WTC11 (cell line): ENCODE measurements at places on chromosomes 3 and 15. TPM values are rescaled to one million over a fixed set of nuclear protein-coding genes. Genes with fewer than 3 reads are reported as not detected.

- no peak for DNase-seq
These were observed 187.4 kb downstream of the ZIC4 start for GRCh38 chr3:147218965-147219364.

DNA sequence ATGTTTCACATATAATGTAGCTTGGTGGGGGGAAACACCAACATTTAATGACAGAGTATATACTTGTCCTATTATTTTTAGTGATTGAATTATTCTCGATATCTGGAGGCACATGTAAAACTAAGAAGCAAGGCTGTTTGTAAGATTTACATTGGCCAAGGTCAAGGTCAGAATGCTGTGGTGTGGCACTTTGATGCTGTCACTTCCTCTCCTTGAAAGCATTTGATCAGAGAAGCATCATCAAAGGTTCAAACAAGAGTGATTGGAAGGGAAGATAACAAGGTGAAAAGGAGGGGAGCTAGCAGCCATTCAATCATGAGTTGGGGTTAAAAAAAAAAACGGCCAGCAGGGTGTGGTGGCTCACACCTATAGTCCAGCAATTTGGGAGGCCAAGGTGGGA lies 26.4 kb downstream of the RTF1 start:
- no peak for DNase-seq

GRCh38 chr3:17143893-17144664 lies 259.3 kb downstream of the PLCL2 start:
- no peak for DNase-seq

DNA sequence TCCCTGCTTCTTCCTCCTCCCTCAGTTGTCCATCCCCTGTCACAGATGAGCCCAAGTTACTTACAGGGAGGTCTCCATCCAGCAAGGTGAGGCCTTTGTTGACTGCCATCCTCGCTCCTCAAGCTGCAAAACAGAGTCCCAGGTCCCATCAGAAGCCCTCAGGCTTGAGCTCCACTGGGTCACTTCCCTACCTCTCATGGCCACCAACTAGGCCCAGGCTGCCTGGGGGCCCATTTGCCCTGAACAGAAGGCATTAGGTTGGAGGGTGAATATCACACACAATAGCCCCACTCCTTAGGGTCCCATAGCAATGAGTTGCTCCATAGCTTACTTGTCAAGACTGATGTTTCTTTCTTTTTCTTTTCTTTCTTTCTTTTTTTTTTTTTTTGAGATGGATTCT lies 1.8 kb downstream of the PLIN1 start:
- no peak for DNase-seq

- no peak for DNase-seq
These were observed 523 bp downstream of the VILL start for GRCh38 chr3:37991109-37991508.

- DNase-seq: no peak
These were observed 20.4 kb upstream of the LAMP3 start for GRCh38 chr3:183182732-183183610.

DNA sequence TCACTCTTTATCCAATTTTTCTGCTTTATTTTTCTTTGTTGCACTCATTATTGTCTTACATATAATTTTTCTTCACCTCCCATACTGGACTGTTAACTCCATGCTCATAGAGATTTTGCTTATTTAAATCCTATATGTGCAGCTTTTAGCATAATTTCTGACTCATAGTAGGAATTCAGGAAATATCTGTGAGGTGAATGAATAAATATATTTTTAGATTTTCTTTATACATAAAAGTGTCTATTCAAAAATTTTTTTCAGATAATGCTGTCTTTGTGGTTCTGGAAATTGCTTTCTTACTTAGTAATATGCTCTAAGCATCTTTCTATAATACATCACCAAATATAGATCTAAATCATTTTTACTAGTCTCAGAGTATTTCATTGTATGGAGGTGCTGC lies 191.8 kb upstream of the SUCLG2 start:
- no peak for DNase-seq

- DNase-seq: no peak
These were observed 1.9 kb upstream of the GPD1L start for GRCh38 chr3:32104492-32104891.

- DNase-seq: no peak
These were observed 12.5 kb downstream of the PLA2G4B start for GRCh38 chr15:41851167-41851523.

DNA sequence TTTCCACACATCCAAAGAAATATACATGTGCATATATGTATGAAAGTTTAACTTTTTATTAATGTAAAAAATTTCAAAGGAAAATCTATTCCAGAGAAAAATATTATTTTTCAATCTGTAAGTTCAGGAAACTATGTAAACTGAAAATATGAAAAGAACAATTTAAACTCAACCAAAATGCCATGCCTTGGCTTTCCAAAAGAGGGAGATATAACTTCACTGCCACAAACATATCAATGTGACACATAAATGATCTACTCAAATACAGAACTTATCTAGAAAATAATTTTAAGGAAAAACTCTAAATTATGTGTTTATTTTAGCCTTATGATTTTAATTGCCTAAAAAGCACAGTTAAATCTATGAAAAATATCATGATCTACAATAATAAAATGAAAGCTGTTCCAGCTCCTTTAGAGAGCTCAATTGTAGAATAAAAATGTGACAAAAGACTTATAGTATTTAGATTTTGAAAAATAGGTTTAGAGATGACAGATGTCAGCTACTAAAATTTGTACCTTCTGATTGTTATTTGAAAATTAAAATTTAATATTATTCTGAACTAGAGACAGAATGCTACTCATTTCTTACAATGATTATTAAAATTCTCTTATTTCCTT lies 94.8 kb downstream of the GBE1 start:
- DNase-seq: no peak

DNA sequence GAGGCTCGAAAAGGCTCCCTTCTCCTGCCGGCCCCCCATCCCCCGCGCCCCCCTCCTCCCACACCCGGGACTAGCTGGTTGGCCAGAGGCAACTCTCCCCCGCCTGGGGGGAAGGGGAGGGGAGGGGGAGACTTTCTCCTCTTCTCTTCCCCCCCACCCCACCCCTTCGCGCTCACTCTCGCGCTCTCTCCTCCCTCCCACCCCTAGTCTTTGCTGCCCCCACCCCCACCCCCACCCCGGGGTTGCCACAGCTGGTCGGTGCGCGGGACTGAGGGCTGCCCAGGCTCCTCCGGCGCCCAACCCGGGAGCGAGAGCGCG lies 710 bp downstream of the MECOM start:
- DNase-seq: no peak

DNA sequence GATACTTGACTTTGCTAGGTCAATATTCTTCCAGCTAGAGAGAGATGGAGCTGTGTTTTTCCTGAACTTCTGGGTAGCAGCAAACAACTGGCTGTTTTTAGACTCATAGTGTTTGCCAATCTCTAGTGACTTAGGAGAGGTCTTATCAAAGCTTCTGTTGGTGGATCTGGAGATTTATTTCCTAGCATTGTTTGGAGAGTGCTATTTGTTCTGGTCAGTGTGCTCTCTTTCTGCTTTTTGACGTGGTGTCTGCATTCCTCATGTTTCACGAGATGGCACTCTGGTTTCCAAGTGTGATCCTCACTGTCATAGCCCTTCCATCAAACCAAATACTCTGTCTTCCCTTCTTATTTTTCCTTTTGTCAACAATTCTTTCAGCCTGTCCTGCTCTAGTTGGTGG lies 88.6 kb upstream of the DAZL start:
- DNase-seq: no peak

The ZNF660 gene
- total RNA-seq: 7.8 to 11.0 TPM (median 9.0 TPM) in 3 replicates

The STOML1 gene
- 5.0 to 5.5 TPM (median 5.4 TPM) in 3 replicates for total RNA-seq

The CLEC3B gene
- 0.57 to 0.92 TPM (median 0.81 TPM) in 3 replicates for total RNA-seq

The C2CD4A gene
- total RNA-seq: 0.32 to 0.42 TPM (median 0.41 TPM) in 3 replicates

The RLBP1 gene
- not detected in 3 replicates for total RNA-seq

The LYSMD2 gene
- total RNA-seq: 2.2 to 2.7 TPM (median 2.6 TPM) in 3 replicates

The CCR5 gene
- 0.09 TPM in 1 of 3 replicates, not detected in the others for total RNA-seq

The PPARG gene
- total RNA-seq: 0.30 to 0.79 TPM (median 0.66 TPM) in 3 replicates

The RSRC1 gene
- 21.3 to 27.7 TPM (median 26.6 TPM) in 3 replicates for total RNA-seq

The NANOGP8 gene
- total RNA-seq: 1.9 to 2.1 TPM (median 1.9 TPM) in 3 replicates

The ZNF501 gene
- 8.8 to 9.0 TPM (median 8.8 TPM) in 3 replicates for total RNA-seq
